ENCODE measurements at places on chromosomes 7 and 10. TPM values are rescaled to one million over a fixed set of nuclear protein-coding genes. Genes with fewer than 3 reads are reported as not detected.

The ZNF365 gene
- 0.36 TPM for polyA plus RNA-seq

The SLC26A3 gene
- polyA plus RNA-seq, result 0.62 TPM

- DNase-seq, result no peak
These were observed 43.1 kb upstream of the ST8SIA6 start for GRCh38 chr10:17497446-17498030.

DNA sequence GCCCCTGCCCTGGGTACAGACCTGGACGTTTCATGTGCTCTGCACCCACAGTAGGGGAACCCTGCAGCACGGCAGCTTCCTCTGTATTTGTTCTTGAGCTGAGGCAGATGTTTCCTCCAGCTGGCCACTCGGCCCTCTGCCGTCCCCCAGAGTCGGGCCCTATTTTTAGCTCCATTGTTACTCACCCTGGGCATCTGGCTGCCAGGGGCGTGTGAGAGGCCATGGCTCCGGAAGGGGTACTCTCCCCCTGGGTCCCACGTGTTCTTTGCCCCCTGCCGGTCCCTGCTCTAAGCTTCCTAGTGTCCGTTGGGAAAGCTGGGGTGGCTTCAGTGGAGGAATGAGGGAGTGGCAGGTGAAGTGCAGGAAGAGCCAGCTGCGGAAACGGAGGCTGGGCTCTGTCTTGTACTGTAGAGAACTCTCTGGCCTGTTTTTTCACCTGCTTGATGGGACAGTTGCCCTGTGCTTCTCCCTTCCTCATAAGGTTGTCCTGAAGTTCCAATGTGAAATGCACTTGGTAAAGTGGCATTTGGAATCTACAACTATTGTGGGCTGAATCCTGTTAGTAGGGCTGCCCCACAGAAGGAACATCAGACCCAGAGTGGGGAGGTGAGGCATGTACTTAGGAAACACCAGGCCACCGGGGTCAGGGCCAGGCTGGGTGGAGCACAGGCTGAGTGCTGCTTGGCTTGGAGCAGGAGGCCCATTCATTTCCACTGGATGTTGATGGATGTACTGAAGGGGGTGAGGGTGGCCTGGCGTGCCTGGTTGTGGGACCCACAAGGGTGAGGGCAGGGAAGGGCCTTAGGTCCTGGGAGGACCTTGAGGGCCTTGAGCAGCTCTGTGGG is 30.6 kb downstream of the PALD1 start:
- no peak for DNase-seq

DNA sequence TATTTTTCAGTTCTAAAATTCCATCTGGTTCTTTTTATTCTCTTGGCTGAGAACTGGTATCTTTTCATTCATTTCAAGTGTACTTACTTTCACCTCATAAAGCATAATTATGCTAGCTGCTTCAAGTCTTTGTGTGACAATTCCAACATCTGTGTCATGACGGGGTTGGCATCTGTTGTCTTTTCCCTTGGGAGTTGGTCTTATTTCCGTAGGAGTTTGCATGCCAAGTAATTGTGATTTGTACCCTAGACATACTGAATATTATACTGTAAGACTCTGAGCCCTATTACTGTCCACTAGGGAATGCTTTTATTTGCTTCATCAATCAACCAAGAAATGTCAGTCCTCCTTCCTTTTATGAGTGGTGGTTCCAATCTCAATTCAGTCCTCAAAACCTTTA is 24.6 kb upstream of the HUS1 start:
- DNase-seq, result no peak

DNA sequence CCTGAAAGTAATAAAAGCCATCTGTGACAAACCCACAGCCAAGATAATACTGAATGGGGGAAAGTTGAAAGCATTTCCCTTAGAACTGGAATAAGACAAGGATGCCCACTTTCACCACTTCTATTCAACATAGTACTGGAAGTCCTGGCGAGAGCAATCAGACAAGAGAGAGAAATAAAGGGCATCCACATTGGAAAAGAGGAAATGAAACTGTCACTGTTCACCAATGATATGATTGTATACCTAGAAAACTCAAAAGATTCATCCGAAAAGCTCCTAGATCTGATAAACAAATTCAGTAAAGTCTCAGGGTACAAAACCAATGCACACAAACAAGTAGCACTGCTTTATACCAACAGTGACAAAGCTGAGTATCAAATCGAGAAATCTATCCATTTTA is 581.7 kb upstream of the TEX47 start:
- no peak for DNase-seq

The AKR1B1 gene
- 99.2 TPM for polyA plus RNA-seq
